ENCODE measurements at places on chromosomes 3 and 15. TPM values are rescaled to one million over a fixed set of nuclear protein-coding genes. Genes with fewer than 3 reads are reported as not detected.

DNA sequence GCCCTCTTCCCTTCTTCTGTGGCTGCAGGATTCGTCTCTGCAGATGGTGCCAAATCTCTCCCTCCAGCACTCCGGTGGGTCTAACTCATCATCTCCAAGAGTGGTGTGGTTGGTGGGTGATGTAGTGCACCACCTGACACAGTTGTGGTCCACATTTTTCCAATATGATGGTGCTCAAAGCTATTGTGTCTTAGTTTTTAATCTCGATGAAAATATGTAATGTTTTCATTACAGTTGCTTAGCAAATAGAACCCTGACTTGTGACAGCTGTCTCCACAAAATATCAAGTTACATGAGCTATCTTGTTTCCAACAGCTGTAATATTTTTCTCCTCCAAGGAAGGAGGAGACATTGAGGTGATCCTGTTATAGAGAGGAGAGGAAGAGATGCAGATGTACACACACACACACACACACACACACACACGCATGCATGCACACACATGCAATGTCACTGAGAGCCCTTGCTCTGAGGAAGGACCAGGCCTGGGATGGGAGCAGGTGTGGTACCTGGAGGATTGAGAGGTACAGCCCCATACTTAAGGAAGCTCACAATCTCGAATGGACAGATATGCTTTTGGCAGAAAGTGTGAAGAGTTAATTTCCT is 15.7 kb upstream of the ESYT3 start:
- H3K27ac ChIP-seq: no peak overlapping the region
- peaks cover 18% of the 10 kb centered on the region for H3K27me3 ChIP-seq
- no peaks in the 10 kb centered on the region for H3K36me3 ChIP-seq

DNA sequence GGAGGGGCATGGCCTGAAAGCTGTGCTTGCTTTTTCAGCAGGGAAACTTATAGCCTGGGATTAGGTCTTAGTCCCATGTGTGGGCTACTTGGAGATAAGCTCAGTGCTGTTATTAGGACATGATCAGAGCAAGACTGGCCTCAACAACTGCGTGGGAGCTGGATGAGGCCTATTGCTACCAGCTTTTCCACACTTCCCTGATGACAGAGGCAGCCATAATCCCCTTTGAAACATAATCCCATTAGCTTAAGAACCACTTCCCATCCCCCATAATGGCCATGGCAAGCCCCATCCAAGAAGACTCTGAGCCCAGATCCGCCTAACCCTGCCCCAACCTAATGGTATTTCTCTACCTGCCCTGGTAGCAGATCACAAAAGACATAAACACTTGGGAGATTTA is 26.6 kb upstream of the GK5 start:
- H3K27ac ChIP-seq: no peak overlapping the region
- H3K36me3 ChIP-seq: no peaks in the 10 kb centered on the region
- no peak for DNase-seq
- no peak overlapping the region for H3K4me3 ChIP-seq
- no peaks in the 10 kb centered on the region for H3K4me1 ChIP-seq

- no peaks in the 10 kb centered on the region for H3K4me1 ChIP-seq
- peak; percentile 58 for DNase-seq
- no peaks in the 10 kb centered on the region for H3K36me3 ChIP-seq
- H3K27ac ChIP-seq: no peak overlapping the region
Measured at GRCh38 chr3:127391436-127392155, 103.8 kb upstream of the PRR20G start.

- H3K27ac ChIP-seq: no peak overlapping the region
- H3K27me3 ChIP-seq: no peaks in the 10 kb centered on the region
- no peak for DNase-seq
- no peaks in the 10 kb centered on the region for H3K36me3 ChIP-seq
- peaks cover 14% of the 10 kb centered on the region for H3K4me1 ChIP-seq
Measured at GRCh38 chr3:54988838-54989630, 61.2 kb upstream of the LRTM1 start.

Gene COL8A1
- total RNA-seq: 1.9 TPM

Gene UROC1
- not detected for total RNA-seq

- peaks cover 16% of the 10 kb centered on the region for H3K36me3 ChIP-seq
- no peak for DNase-seq
- no peak overlapping the region for H3K27ac ChIP-seq
- H3K4me1 ChIP-seq: no peaks in the 10 kb centered on the region
- no peaks in the 10 kb centered on the region for H3K27me3 ChIP-seq
Measured at GRCh38 chr3:112345681-112346080, 12.7 kb downstream of the CD200 start.

DNA sequence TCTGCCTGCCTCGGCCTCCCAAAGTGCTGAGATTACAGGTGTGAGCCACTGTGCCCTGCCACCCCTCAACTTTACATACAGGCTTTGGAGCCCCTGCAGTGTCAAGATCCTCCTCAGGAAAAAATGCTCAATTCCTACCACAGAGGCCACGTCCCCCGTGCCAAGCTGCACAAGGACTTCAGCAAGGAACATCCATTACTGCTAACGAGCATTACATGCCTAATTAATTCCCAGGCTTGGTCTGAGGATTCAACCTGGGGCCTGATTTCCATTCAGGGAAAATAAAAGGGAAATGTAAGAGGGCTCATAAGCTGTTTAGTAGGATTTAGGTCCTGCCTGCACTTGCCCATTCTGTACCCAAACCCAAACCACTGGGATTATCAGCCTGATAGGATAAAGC is 161.4 kb downstream of the RAB11A start:
- H3K4me1 ChIP-seq: no peaks in the 10 kb centered on the region
- no peak overlapping the region for H3K27ac ChIP-seq

Gene TUBGCP5
- 19.5 TPM for total RNA-seq

Gene PLXND1
- total RNA-seq: 121 TPM

DNA sequence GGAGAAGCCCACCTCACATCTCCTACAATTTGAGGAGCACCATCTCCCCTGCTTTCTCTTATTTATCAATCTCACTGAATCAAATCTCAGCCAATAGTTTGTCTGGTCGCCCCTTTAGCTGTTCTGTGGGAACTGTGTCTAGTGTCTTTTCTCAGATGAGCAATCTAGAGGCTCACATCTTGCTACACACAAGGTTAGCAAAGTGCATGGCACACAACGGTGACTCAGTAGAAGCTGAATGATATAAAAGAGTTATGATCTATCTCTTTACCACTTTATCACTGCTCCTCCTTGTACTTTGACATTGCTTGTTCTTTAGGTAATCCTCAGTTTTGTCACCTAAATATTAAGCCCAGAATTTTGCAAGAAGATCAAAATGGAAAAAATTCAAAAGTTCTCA is 16.8 kb upstream of the COLQ start:
- H3K36me3 ChIP-seq: no peaks in the 10 kb centered on the region
- no peak for DNase-seq
- no peak overlapping the region for H3K27ac ChIP-seq
- no peaks in the 10 kb centered on the region for H3K27me3 ChIP-seq
- no peak overlapping the region for H3K4me3 ChIP-seq

- H3K27me3 ChIP-seq: no peaks in the 10 kb centered on the region
- no peak overlapping the region for H3K27ac ChIP-seq
- no peaks in the 10 kb centered on the region for H3K36me3 ChIP-seq
- no peak overlapping the region for H3K4me3 ChIP-seq
- no peak for DNase-seq
Measured at GRCh38 chr3:62039586-62039985, 333.8 kb downstream of the FEZF2 start.

Gene RASGRP1
- total RNA-seq: 25.0 TPM

- no peaks in the 10 kb centered on the region for H3K4me1 ChIP-seq
- H3K27me3 ChIP-seq: peaks cover 4% of the 10 kb centered on the region
- H3K36me3 ChIP-seq: no peaks in the 10 kb centered on the region
- no peak overlapping the region for H3K27ac ChIP-seq
- DNase-seq: no peak
- no peak overlapping the region for H3K4me3 ChIP-seq
Measured at GRCh38 chr3:140223631-140224030, 288.6 kb downstream of the CLSTN2 start.

DNA sequence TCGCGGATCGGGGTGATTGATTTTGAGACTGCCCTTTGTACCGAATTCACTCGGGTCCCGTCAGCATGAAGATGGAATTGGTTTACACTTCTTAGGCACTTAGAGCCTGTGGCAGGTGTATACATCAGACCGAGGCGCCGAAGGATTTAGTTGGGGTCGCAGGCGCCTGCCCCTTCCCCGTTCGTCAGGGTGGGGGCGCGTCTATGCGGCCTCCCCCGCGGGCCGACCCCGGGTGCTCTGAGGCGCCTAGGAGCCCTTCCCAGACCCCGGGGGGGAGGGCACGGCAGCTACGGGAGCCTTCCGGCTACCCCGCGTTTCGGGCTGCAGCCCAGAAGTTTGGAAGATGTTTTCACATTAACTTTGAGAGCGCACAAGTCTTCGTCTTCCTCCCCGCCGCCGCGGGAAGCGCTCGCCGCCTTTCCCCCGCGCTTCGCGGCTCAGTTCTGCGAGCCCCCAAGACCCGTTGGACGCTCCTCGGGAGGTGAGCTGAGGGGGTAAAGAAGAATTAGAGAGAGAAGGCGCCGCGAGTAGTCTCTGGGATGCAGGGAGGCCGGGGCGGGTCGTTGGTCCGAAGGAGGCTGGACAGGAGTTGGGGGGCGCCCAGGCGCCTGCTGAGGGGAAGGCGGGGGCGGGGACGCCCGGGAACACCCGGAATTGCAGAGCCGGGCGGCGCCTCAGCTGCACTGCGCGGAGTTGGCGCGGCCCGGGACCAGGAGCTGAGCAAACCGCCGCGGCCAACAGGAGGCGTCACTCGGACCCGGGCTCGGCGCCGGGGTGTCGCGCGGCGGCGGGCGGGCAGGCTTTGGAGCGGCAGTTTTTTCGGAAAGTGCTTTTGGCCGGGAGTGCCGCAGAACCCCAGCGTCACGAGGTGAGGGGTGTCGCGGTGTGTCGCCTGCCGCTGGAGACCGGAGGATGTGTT is 780 bp downstream of the TIPARP start:
- no peaks in the 10 kb centered on the region for H3K27me3 ChIP-seq
- H3K4me3 ChIP-seq: peak overlapping the region; percentile 86
- H3K4me1 ChIP-seq: peaks cover 57% of the 10 kb centered on the region
- peak; percentile 93 for DNase-seq
- H3K36me3 ChIP-seq: peaks cover 20% of the 10 kb centered on the region
